Activated CD4-positive, alpha-beta T cell treated with anti-CD3 and anti-CD28 coated beads for 24 hours (primary cell): ENCODE measurements at places on chromosomes 16 and 17.

GRCh38 chr16:3486506-3487215, 8.6 kb downstream of the C16orf90 start:
- no peak for DNase-seq

DNA sequence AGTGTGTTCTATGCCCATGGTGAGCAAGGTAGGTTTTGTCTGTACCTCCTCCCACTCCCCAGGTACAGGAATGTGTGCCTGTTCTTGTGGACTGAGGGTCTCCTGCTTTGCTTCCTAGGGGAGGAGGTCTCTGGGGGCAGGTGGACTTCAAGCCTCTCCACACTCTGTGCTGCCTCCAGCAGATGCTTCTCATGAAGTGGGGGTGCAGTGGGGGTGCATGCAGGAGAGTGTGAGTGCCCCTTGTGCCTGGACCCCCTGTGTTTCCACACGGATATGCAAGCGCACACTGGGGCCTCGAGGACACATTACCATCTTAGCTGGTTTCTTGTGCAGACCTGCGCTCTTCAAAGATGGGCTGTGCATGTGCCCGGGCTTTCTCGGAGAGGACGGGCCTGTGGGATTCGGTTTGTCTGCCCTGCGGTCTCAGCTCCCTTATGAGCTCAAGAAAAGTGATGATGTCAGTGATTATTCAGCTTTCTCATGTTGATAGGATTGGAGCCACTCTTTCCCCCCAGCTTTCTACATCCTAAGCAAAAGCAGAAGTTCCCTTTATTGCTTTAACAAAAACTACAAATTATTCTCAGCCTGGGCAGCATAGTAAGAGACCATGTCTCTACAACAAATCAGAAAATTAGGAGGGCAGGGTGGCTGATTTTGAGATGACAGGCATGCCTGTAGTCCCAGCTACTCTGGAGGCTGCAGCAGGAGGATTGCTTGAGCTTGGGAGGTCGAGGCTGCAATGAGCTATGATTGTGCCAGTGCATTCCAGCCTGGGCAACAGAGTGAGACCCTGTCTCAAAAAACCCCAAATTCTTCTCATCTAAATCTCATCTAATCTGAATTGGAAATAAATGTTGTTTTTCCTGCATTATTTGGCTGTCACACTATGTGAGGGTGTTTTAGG, 86.8 kb downstream of the RPTOR start:
- no peak for DNase-seq

DNA sequence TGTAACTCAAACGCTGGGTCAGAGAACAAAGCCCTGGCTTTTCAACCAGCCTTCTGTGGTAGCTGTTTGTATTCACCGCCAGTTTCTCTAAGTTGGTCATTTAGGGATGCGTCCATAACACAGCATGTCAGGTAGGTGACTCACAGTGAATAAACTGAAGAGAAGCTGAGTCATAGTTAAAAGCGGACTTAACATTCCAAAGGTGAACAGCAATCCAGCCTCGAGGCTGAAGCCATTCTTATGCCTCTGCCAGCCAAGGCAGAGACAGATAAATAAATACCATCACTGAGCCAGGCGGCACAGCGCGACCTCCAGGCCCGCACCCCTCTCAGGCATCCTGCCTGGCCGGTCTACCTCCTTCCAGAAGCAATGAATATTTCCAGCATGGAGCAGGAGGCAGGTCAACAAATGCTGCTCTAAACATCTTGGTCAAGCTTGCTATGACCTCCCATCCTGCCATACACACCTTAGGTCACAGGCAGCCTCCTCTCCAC, 12.4 kb upstream of the CACNG4 start:
- no peak for DNase-seq

DNA sequence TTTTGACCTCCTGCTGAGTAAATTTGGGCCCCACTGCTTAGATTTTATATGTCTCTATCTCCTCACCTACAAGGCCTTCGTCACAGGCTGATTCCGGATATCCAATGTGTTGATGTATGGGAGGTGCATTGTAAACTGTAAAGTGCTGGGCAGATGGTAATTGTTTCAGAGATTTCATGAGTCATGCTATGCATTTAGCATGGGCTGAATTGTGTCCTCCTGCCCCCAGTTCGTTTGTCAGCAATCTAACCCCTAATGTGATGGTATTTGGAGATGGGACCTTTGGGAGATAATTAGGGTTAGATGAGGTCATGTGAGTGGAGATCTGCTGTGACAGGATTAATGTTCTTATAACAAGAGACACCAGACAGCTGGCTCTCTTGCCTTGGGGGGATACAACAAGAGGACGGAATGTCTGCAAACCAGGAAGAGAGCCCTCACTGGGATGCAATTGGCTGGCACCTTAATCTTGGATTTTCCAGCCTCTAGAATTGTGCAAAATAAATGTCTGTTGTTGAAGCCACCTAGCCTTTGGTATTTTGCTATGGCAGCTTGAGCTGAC, 101.8 kb upstream of the NLRP1 start:
- no peak for DNase-seq

GRCh38 chr16:11994143-11995119, 17.9 kb downstream of the SNX29 start:
- DNase-seq: no peak

GRCh38 chr17:28076144-28076543, 33.7 kb downstream of the NLK start:
- no peak for DNase-seq
